Activated T-helper 17 cell treated with anti-CD3 and anti-CD28 coated beads, Interleukin-2, amount 50 U/mL, for 72 hours (primary cell): ENCODE measurements at places on chromosomes 5 and 9.

DNA sequence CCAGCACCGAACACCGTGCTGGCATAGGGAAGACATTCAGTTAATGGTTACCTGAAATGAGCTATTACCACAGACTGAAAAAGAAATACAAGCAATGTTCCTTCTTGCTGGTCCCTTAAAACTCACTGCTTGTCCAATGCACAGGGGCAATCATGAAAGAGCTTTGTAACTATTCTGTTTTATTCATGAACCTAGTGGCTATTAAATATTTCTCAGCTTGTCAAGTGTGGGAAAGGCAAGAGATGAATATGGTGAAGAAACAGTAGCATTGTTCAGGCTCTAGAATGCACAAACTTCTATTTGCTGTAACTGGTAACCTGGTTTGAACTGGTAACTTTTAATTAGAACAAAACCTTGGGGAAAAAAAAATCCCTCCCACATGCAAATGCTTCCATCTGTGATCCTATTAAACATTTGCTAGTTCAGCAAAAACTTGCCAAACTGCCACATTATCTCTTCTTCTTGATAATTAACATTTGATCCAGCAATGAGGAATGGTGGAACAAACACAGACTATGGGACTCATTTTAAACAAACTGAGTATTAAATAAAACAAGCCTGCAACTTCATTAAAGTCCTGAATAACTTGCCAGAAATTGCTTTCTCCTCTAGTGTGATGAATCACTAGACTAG lies 36.1 kb downstream of the YIPF5 start:
- no peak for ATAC-seq

GRCh38 chr9:29740518-29740917 lies 2167.2 kb upstream of the C9orf72 start:
- ATAC-seq, result no peak

GRCh38 chr9:6014670-6015270 lies 654 bp downstream of the RANBP6 start:
- ATAC-seq, result peak; percentile 72

DNA sequence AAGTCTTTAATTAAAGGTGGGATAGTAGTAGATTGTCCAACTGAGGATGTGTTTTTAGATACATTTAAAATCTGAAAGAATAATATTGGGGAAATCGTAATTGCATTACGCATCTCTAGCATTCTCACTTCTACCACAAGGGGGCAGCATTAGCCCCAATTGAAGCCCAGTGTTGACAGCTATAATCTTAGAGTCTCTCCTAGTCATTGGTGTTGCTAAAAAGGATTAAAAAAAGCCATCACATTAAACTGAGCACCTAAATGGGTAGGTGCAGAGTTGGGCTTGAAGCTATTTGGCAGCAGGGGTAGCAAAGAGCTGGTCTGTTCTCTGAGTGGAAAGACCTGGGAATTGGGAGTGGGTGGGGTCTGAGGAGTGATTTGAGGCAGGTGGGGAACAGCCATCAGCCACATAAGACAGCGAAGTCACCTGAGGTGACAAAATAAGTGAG lies 177.2 kb downstream of the OSTF1 start:
- peak; percentile 52 for ATAC-seq

DNA sequence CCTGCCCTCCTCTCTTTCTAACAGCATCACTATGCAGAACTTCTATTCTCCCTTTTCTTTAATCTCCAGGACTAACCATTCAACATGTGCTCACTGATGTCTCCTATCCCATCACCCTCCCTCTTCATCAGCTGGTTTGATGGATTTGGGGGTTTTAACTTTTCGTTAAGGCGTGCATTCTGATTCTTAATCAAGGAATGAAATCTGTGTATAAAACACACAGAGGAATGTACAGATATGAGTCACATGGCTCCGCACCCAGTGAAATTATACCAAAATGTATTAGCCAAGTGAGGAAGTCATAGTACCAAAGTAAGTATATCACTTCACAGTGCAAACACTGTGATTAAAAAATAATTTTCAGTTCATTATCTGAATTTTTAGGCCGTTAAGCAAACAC lies 35.2 kb downstream of the MARCHF11 start:
- no peak for ATAC-seq

GRCh38 chr5:120586646-120587045 lies 122.5 kb downstream of the PRR16 start:
- no peak for ATAC-seq

DNA sequence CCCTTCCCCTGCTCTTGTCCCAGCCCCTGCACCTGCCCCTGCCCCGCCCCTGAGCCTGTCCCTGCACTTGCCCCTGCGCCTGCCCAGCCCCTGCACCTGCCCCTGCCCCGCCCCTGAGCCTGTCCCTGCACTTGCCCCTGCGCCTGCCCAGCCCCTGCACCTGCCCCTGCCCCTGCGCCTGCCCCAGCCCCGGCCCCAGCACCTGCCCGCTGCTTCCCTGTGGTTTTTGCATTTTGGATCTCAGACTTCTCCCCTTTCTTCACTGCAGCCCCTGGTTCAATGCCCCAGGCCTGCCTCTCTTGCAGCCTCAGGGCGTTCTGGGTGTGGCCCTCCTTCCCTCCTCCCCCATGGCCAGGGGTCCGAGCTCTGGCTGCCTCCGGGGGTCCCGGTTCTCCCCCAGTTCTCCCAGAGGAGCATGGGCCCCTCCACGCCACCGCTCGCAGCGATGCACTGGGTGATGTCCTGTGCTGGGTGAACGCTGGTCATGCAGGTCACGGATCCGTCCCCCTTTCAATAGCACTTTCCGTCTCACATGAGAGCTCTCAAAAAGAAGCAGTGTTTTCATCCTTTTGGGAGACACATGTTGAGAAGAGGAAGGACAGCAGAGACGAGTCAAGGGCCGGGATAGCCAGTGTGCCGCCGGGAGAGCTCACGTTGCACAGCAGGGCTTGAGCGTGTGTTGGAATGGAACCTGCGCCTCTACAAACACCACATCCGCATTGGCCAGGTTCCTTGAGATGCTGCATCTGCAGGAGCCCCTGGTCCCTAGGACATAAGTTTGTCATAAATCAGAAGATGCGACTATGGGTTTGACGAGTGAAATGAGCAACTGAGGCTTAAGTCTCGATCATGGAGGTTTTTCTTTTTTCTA lies 44.0 kb upstream of the IRX4 start:
- ATAC-seq, result no peak

- no peak for ATAC-seq
Observed at GRCh38 chr9:124664143-124664542, 107.0 kb downstream of the NR6A1 start.

GRCh38 chr9:137582286-137582860 lies 3.6 kb upstream of the DPH7 start:
- ATAC-seq, result no peak

DNA sequence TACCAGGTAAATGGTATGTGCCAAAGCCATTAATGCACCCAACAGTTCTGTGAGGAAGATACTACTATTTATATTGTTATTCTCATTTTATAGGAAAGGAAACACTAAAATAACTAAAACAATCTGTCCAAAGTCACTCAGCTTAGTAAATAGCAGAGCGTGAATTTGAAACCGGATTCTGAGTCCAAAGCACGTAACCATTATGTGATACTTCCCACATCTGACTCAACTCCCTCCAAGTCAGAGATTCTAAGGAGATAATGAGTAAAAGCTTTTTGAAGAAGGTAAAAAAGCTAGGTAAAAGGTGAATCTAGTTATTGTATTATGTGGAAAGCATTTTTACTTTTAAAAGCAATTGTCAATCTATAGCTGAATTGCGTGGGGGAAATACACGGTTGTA lies 208.9 kb downstream of the PBX3 start:
- ATAC-seq, result no peak

DNA sequence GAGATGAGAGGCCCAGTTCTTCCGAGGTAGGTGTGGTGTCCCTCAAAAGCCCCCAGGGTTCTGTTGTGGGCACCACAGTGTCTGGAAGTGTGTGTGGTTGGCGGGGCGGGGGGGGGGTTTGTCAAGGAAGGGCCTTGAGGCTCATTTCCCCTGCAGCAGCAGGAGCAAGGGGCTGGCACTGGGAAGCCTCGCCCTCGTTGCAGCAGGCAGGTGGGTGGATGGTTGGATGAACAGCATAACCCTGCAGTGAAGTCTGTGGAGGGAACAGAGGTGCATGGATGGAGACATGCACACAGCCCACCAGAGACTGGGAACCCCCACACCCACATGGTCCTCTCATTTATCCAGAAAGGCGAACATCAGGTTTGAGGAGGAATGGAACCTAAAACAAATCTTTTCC lies 2.0 kb upstream of the SPATA31E1 start:
- no peak for ATAC-seq

GRCh38 chr9:114372921-114373448 lies 14.8 kb downstream of the AKNA start:
- peak; percentile 84 for ATAC-seq

DNA sequence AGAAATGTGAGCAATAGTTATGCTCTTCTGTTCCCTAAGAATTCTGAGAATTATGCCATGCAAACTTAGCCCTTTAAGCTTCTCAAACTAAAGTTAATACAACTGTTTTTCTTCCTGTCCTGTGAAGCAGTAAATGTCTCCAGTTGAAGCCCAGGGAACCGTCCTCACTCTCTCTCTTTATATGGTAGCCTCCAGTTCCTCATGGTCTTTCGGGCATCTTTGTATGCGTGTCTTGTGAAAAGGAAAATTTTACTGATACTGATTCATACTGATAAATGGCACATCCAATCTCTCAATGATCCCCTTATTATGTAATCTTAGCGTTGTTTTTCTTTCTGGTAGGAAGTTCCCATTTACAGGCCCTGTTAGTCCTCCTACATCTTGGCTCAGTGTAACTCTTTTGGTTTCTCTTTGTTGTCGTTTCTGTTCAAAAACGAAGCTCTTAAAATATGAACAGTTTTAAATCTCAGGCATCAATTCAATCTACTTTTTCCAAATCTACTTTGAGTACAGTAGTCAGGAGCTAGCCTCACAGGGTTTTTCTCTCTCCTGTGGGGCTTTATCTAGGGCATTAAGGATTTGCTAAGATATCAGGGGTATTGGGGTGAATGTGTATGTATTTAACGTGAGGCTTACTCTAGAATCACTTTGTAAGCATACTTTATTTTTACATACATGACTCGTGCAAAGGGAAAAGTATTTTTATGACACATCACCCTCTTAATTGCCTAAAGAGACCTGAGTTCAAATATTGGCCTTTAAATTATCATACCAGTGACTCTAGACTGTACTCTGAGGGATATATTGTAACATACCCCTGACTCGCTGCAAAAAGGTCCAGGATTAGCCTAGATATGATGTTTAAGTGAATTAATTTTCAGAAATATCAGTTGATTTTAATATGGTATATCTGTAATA lies 258.0 kb downstream of the NR3C1 start:
- ATAC-seq, result peak; percentile 21

- no peak for ATAC-seq
Observed at GRCh38 chr5:179610903-179611265, 12.6 kb downstream of the HNRNPH1 start.

- ATAC-seq, result no peak
Observed at GRCh38 chr9:35374436-35374835, 115.5 kb upstream of the RUSC2 start.

GRCh38 chr9:4237748-4238511 lies 61.9 kb downstream of the GLIS3 start:
- ATAC-seq, result peak; percentile 19

GRCh38 chr9:3359048-3359692 lies 166.6 kb downstream of the RFX3 start:
- no peak for ATAC-seq

DNA sequence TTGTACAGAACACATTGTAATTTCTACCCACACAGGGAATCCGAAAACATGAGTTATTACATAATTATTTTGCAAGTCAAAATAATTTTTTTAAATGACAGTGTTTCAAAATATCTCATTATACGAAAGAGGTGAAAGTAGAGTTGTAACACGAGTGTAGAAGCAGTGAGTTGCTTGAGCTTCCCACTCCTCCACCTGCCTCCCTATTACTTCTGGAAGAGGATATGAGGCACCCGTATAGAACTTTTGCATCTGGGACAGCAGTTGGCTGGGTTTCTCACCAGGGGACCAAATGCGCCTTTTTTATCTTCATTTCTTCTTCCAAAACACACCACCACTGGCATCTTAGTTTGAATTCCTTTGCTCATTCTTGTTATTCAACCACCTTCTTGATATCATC lies 779.0 kb upstream of the COX7C start:
- no peak for ATAC-seq

DNA sequence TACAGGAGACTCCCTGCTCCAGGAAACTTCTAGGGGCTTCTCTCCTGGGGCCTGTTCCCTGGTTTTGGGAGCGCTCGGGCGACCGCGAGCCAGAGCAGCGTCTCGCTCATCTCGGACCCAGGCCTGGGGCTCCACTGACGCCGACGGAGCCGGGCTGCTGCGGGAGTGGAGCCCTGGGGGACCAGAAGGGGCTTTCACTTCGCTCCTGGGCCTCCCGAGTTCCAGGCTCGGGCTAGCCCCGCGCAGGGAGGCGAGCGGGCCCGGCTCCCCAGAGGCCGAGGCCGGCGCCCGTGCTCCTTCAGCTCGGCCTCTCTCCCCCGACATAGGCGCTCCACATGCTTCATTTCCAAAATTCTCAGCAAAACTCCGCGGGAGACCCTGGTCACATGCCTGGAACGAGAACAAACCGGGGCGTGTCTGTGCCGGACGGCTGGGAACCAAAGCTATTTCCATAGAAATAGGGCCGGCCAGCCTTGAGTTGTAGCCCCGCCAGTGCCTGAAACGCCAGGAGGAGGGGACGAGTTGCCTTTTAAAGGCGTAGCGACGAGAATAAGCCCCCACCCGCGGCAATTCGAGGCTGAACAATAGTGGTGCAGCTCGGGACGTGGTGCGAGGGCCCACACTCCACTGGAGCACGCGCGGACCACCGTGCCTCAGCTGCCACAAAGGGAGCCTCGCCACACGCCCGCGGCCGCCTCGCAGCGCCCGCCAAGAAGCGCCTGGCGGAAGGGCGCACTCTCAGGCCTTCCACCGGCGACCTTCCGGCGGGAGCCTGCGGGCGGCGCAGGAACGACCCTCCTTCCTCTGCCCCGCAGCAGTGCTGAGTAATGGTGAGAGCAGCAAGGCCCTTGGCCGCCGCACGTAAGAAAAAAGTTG lies 1.1 kb upstream of the G3BP1 start:
- peak; percentile 27 for ATAC-seq

DNA sequence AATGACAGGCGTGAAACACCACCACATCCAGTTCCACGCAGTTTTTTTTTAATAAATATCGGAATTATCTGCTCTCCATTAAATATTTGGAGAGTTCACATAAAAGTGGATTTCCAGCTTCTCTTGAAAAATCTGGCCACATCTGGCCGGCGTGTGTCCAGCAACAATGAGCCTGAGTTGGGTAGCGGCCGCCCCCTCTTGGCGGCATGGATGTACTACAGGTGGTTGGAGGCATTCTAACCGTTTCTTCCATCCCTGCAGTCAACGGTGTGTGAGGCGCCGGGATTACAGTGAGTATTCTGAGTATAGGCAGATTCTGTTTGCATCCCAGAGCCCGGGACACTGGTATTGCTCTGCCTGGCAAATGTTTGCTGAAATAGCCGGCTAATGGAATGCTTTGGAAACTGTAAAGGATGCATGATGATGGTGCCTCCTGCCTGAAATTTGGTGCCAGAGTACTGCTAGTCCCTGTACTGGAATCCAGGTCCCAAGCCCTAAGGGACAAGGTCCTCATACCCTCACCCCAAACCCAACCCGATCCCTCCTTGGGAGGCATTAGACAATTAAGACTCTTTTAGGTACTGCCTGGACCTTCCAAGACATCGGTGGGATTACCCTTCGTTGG lies 13.6 kb upstream of the GM2A start:
- no peak for ATAC-seq
